AG09319 (cell line): ENCODE measurements at places on chromosomes 13 and 19.

- peak; percentile 70 for DNase-seq
These were observed 246.6 kb upstream of the MAB21L1 start for GRCh38 chr13:35723053-35723461.

DNA sequence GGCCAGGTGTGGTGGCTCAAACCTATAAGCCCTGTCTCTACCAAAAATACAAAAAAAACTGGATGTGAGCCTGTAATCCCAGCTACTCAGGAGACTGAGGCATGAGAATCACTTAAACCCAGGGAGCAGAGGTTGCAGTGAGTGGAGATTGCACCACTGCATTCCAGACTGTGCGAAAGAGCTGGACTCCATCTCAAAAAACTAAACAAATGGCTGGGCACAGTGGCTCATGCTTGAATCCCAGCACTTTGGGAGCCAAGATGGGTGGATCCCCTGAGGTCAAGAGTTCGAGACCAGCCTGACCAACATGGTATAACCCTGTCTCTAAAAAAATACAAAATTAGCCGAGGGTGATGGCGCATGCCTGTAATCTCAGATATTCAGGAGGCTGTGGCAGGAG, 34.9 kb upstream of the ZNF83 start:
- no peak for DNase-seq

GRCh38 chr19:41551212-41551610, 24.8 kb upstream of the CEACAM21 start:
- DNase-seq, result no peak

GRCh38 chr19:6065685-6066374, 44.5 kb downstream of the RFX2 start:
- DNase-seq, result no peak

GRCh38 chr19:19031891-19032290, 1.4 kb downstream of the SUGP2 start:
- DNase-seq, result no peak

- DNase-seq, result no peak
These were observed 5.5 kb downstream of the SIN3B start for GRCh38 chr19:16834747-16835146.

GRCh38 chr19:47663435-47663910, 49.7 kb upstream of the EHD2 start:
- peak; percentile 83 for DNase-seq

DNA sequence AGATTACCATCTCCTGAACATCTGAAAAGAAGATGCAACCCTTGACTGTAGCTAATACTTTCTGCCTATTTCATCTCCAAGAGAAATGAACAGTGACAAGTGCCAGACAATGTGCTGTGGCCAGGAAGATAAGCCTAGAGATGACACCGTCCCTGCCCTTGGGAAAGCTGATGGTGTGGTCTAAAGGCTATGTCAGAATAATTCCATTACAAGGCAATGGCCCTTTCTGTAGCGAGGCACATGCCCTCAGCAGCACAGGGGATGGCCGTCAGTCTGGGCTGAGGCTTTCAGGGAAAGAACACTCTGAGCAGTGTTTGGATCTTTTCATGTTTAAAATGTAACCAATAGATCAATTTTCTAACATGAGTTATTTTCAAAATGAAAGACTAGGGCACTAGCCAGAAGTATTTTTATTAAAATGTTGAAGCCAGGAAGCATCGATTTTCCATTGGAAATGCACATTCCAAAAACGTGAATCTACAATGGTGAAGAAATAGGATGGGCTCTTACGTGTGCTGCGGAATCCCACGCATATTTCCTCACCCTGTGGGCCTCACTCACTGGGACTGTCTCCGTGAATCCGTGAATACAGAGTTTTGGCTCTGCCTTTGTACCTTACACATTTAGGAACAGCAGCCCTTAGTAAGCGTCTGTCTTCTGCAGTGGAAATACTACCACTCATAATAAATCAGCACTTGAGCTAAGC, 22.0 kb downstream of the COL4A1 start:
- DNase-seq, result no peak

- DNase-seq, result no peak
These were observed 8.2 kb downstream of the GPC5 start for GRCh38 chr13:91406619-91407018.

- DNase-seq, result no peak
These were observed 385.4 kb upstream of the SLC10A2 start for GRCh38 chr13:103451656-103452055.

GRCh38 chr13:21256351-21256761, 79.9 kb downstream of the MRPL57 start:
- no peak for DNase-seq

GRCh38 chr13:57450356-57450755, 181.2 kb upstream of the PCDH17 start:
- no peak for DNase-seq

- no peak for DNase-seq
These were observed 561.0 kb downstream of the TBC1D4 start for GRCh38 chr13:74920920-74921319.

GRCh38 chr13:45004096-45004495, 14.8 kb downstream of the GPALPP1 start:
- no peak for DNase-seq

DNA sequence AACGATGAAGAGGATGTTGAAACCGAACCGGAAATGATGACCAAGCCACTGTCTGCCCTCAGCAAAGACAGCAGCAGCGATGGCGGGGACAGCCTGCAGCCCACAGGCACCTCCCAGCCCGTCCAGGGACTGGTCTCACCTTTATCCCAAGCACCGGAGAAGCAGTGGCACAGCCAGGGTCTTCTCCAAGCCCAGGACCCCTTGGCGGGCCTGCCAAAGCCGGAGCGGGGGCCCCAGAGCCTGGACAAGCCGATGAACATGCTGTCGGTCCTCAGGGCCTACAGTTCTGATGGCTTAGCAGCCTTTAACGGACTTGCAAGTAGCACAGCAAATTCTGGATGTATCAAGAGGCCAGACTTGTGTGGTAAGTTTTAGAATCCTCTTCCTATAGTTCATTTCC, 177.0 kb downstream of the ZNF536 start:
- no peak for DNase-seq

DNA sequence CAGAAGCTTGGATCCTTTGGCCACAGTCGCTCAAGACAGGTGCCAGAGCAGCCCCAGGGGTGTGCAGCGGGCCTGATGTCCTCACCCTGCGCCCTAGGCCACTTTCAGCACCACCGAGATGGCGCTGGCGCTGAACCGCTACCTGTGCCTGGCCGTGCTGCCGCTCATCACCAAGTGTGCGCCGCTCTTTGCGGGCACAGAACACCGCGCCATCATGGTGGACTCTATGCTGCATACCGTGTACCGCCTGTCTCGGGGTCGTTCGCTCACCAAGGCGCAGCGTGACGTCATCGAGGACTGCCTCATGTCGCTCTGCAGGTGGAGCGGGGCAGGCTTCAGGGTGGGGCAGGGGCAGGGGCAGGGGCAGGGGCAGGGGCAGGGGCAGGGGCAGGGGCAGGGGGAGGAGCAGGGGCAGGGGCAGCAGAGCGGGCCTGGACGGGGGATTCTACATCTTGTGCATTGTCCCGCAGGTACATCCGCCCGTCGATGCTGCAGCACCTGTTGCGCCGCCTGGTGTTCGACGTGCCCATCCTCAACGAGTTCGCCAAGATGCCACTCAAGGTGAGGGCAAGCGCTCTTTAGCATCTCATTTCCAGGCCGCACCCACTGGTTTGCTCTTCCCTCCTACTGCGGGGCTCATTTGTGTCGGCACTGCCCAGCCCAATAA, 69.1 kb downstream of the RYR1 start:
- DNase-seq, result no peak

- no peak for DNase-seq
These were observed 20.9 kb upstream of the PIK3R2 start for GRCh38 chr19:18131841-18132596.

- DNase-seq, result no peak
These were observed 13.3 kb downstream of the PALM3 start for GRCh38 chr19:14048443-14049153.

GRCh38 chr19:15015946-15016542, 33.2 kb upstream of the CASP14 start:
- no peak for DNase-seq

GRCh38 chr19:50383001-50383851, 921 bp upstream of the POLD1 start:
- DNase-seq, result no peak

GRCh38 chr13:80274643-80275042, 66.3 kb downstream of the SPRY2 start:
- no peak for DNase-seq

DNA sequence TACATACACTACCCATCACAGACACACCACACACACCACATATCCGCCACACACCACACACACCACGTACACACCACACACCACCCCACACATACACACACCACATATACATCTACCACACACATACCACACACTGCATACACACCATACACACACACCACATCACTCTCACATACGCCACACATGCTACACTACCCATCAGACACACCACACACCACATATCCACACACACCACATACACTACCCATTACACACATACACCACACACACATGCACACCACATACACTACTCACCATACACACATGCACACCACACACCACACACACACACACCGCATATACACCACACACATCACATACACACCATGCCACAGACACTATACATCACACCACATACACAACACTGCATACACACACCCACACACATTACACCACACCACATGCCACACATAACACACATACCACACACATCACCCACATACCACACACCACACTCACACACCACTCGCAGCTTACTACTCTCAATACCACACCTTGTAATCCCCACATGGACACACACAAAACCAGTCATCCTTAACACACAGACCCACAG, 9.5 kb downstream of the ERFL start:
- DNase-seq, result no peak

DNA sequence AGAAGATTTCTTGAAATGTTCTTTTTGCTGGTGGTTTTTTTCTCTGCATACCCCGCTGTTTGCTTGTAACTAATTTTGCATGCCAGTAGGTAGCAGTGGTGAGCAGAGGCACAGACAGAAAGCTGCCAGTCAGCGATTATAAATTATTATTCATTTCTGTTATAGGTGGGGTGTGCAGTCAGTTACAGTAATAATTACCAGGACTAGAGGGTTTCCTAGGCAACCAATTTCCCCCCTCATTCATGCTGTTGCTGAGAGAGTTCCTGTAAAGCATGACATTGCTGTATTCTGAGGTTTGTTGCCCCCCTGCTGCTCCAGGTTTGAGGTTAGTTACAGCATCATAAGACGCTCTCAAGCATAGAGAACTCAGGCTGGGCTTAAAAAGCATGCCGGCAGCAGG, 104.5 kb downstream of the URI1 start:
- DNase-seq, result no peak

- no peak for DNase-seq
These were observed 7.5 kb upstream of the OR10H5 start for GRCh38 chr19:15779756-15780476.

- DNase-seq, result no peak
These were observed 179.8 kb downstream of the TBC1D4 start for GRCh38 chr13:75302071-75302698.

GRCh38 chr19:20351244-20351643, 184.2 kb downstream of the ZNF486 start:
- no peak for DNase-seq

DNA sequence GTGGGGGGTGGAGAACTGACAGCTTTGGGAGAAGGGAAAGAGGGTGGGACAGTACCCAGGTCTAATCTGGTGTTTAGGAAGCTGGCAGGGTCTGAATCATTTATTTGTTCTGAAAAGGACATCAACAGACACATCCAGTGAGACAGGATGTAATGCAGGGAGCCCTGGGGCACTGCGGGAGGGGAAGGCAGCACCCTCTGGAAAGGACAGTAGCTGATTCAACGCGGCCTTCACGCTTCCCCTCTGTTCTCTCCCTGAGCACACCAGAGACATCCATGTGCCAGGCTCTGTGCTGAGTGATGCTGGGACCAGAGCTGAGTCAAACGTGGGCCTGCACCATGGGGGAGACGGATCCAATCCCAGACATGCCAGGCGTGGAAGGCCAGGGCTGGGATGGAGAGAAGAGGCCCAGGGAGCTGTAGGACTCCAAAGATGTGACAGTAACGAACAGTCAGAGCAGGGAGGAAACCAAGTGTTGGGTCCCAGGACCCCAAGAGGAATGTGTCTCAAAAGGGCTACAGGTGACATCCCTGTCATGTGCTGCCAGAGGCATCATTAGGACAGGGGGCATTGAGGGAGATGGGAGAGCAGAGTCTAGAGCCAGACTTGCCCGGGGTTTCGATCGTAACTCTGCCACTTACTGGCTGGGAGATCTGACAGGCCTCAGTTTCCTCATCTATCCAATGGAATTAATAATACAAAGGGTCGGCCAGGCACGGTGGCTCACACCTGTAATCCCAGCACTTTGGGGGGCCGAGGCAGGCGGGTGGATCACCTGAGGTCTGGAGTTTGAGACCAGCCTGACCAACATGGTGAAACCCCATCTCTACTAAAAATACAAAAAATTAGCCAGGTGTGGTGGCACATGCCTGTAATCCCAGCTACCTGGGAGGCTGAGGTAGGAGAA, 1.7 kb downstream of the ETFB start:
- no peak for DNase-seq

- DNase-seq, result no peak
These were observed 2.7 kb downstream of the CC2D1A start for GRCh38 chr19:13908674-13909073.

DNA sequence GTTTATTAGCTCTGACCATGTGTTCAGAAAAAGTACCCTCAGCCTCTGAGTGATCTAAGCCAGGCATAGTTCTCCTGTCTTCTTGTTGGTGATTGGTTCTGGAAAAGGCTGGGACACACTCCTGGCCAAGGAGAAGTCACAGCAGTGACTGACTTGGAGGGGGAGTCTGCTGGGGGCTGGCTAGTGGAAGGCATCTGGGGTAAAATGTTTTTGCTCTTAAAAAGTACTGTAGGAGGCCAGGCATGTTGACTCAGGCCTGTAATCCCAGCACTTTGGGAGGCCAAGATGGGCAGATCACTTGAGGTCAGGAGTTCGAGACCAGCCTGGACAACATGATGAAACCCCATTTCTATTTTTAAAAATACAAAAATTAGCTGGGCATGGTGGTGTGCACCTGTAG, 21.7 kb downstream of the FAM187B start:
- DNase-seq, result no peak

GRCh38 chr19:22735911-22736645, 47.9 kb downstream of the ZNF99 start:
- DNase-seq, result no peak

- no peak for DNase-seq
These were observed 5.2 kb downstream of the TRAPPC5 start for GRCh38 chr19:7685546-7686445.

DNA sequence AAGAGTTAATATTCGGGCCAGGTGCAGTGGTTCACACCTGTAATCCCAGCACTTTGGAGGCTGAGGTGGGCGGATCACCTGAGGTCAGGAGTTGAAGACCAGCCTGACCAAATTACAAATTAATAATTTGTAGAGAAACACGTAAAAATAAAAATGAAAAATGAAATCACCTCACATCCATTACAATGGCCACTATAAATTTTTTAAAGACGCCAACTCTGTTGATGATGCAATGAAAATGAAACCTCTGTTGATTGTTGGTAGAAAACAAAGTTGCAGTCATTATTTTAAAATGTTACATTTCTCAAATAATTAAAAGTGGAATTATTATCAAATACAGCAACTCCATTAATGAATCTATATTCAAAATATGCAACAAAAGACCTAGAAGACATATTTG, 26.8 kb downstream of the ZNF100 start:
- DNase-seq, result no peak
